ENCODE measurements at places on chromosomes 6 and 20.

DNA sequence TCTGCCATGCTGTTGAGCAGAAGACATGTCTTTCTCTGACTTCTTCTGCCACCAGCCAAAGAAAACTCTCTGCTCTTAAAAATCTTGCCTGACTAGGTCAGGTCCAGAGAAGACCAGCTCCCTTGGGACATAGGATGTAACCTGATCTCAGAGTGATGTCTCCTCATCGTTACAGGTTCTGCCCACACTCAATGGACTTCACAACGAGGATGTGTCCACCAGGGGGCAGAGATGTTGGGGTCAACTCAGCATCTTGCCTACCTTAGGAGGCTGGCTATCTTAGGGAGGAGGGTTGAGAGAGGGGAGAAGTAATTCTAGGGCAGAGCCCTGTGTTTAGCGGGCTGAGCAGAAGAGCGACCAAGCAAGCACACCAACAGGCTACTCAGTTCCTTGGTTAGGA, 207.6 kb upstream of the CDH4 start:
- no peak for DNase-seq

- no peak for DNase-seq
Measured at GRCh38 chr20:19274412-19275015, 62.1 kb downstream of the SLC24A3 start.

GRCh38 chr20:10129749-10130148, 88.9 kb upstream of the SNAP25 start:
- DNase-seq, result no peak

GRCh38 chr6:148550569-148550968, 196.3 kb upstream of the UST start:
- no peak for DNase-seq

GRCh38 chr20:63972312-63973159, 2.8 kb upstream of the ZNF512B start:
- DNase-seq, result no peak

GRCh38 chr6:70119218-70119835, 183.6 kb downstream of the COL9A1 start:
- no peak for DNase-seq

DNA sequence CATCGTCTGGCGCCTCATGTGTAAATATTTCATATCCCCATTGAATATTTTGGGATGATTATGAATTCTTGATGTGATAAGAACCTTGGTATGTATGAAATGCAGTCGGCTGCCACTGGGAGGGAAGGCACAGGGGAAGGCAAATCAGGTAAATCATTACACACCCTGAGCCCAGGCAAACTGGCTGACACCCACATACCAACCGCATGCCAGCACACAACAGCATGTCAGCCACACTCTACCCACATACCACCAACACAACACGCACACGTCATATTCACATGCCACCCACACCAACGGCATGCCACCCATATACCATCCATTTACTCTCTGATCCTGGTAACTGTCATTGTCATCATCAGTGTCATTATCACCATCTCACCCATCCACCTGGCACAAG, 28.3 kb upstream of the MDGA1 start:
- no peak for DNase-seq

GRCh38 chr6:5767471-5767870, 239.3 kb downstream of the NRN1 start:
- no peak for DNase-seq

DNA sequence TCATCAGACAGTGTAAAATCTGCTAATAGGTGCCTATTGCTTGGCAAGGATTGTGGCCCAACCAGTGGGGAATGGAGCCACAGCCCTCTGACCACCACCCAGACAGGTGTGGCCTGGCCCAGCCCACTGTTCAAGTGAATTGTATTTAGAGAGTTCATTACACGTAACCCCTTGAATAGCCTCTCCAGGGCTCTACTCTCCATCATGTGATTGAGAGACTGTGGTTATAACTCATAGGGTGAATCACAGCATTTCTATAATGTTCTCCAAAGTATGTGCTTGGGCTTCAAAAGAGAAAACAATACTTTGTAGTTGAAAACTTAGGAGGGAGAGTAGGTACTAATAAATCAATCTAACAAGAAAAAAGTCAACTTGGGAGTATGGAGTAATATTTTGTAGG, 38.4 kb downstream of the ALDH8A1 start:
- DNase-seq, result no peak

DNA sequence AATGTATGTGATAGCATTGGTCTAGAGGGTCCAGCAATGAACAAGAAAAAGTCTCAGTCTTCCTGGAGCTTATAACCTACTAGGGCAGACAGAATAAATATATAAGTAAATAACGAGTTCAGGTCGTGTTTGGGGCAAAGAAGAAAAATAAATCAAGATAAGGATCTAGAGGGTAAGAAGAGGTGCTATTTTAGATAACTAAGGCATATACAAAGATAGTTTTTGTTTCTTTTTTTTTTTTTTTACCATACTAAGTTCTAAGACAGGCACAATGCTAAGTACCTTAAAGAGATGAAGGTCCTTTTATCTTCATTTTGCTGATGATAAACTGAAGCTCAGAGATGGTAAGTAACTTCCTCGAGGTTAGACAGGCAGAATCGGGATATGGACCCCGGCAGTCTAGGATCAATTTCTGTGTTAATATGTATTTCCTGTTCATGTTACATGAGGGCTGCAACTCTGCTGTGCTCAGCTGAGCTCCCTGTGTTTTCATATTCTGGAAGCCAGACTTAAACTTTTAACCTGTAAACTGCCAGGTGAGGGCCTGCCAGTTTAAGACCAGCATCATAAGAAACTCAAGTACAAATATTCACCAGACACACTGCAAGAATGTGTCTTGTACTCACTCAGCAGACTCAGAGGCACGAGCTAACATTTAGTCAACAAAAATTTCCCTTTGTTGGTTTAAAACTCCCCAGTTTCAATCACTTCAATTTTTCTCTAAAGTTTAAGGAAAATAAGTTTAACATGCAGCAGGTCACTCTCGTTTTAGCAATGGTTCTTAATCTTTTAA, 23.3 kb downstream of the SESN1 start:
- no peak for DNase-seq

- no peak for DNase-seq
Measured at GRCh38 chr6:113669606-113670005, 187.5 kb upstream of the MARCKS start.

- DNase-seq, result no peak
Measured at GRCh38 chr6:90420500-90420899, 123.9 kb upstream of the BACH2 start.

DNA sequence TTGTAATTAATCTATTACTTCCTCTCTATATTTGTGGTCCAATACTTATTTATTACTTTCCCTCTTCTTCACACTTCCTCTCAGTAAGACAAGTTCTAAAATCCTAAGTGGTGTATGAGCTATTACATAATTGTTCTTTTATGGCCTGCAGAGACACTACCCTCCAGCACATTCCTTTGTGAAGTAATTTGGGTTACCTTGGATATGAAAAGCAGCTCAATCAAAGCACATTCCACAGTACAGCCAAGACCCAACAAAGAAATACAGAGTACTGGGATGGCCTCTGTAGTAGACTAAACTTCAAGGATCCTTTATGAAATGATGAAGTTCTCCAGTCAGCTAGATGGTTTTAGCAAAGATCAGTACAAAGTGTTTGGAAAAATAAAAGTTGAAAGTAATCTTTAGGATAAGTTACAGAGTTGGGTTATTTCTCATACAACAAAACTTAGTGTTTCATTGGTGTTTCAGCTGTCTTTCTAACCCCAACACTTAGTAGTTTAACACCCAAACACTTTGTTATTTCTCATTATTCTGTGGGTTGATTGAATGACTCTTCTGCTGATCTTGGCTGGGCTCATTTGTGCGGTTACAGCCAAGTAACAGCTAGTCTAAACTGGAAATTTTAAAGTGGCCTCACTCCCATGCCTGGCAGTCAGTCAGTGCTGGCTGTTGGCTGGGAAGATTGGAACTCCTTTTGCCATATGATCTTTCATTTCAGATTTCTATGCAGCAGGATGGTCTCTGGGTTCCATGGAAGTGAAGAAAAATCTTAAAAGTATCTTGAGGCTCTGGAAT, 161.5 kb upstream of the POU3F2 start:
- no peak for DNase-seq

DNA sequence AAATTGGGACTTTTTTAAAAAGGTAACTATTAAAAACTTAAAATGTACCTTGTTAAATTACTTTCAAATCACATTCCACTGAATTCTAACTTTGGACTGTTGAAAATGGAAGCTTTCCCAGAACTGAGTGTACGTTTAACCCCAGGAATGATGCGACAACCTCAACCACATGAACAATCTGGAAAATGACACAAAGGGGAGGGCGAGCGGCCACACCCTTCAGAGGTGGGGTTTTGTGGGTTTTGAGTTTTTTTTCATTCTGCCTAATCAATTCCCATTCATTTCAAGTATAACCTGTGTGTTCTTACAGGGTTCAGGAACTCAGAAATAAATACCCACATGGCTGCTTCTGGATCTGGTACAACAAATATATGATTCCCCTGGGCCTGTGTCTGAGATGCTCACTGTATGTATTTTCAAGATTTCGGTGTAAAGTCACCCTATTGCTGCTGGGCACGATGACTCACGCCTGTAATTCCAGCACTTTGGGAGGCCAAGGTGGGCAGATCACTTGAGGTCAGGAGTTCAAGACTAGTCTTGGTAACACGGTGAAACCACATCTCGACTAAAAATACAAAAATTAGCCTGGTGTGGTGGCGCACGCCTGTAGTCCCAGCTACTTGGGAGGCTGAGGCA, 21.6 kb downstream of the CNKSR3 start:
- DNase-seq, result no peak

DNA sequence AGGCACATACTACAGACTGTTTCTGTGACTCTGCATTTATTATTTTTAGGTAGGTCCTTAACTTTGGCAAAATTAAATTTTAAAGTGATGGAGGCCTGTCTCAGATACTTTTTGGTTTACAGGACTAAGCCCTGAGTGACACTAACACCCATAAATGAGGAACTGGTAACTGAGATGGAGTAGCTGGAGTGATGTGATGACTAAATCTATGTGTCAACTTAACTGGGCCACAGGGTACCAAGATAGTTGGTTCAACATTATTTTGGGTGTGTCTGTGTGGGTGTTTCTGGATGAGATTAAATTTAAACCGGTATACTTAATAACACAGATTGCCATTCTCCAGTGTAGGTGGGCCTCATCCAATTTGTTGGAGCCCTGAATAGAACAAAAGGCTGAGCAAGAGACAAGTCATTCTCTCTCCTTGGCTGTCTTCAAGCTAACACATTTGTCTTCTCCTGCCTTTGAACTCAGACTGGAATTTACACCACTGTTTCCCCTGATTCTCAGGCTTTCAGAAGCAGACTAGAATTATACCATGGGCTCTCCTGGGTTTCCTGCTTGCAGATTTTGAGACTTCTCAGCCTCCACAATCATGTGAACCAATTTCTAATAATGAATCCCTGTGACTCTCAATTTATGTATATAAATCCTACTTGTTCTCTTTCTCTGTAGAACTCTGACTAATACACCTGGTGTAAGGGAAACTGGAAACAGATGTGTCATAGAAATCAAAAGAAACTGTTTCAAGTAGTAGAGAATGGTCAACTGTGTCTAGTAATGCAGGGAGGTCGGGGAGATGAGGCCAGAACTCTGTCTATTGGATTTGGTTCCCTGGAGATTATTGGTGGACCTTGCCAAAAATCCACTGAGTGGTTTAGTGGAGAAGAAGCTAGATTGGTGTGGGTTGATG, 579.2 kb downstream of the EPM2A start:
- DNase-seq, result no peak

DNA sequence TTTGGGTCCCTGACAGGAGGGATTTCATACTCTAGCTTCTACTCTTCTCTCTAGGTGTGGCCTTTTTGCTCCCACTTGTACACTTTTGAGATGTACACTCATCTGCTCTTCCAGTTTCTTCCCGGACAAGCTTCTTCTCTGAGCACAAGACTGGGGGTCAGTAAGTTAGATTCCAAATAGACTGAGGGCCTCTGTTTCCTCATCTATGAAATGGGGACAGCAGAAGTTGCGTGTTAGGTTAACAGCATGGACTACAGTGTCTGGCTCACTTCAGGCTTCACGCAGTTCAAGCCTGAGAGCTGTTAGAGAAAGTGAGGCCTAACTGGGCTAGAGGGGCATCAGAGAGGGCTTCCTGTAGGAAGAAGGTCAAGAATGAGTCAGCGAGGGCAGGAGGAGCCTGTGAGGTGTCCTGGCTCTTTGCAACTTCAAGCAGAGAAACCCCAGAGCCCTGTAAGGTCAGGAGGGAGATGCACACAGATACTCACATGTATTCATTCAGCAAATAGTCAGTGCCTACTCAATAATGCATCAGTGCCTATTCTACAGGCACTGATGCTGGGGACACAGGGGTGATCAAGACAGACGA, 20.6 kb downstream of the XKR7 start:
- DNase-seq, result no peak

DNA sequence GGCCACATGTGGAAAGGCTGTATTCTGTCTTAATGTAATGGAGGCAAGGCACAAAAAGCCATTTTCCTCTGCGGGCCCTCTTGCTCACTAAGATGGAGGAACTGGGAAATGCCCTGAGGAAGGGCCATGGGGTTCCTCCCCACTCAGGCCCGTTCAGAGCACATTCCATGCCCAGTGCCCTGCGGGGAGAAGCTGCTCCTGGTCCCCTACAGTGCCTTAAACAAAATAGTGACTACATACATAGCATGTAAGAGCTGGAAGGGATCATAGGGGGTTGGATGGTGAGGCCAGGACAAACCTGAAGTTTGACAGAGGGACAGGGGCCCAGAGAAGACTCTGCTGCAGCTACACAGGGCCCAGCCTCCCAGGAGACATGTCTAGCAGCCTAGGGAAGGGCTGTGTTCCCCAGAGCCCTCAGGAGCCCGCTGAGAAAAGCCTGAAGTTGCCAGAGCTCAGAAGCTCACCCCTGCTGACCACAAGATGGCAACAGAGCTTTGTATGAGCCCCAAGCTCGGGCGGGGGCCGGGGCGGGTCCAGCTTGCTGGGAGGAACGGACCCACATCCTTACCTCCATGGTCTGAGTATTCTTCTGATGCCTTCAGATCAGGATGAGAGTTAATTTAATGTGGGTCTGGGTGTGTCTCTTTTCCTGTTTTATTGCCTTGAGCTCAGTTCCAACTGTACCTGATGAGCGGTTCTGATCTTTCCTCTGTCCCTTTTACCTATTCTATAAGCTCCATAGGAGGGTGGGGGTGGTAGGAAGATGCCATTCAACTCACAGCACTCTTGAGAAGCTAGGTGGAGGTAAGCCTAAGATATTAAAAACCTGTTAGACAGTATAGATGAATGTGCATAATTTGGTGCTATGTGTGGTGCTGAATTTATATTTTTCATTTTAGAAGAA, 242.9 kb downstream of the CDC5L start:
- peak; percentile 51 for DNase-seq

DNA sequence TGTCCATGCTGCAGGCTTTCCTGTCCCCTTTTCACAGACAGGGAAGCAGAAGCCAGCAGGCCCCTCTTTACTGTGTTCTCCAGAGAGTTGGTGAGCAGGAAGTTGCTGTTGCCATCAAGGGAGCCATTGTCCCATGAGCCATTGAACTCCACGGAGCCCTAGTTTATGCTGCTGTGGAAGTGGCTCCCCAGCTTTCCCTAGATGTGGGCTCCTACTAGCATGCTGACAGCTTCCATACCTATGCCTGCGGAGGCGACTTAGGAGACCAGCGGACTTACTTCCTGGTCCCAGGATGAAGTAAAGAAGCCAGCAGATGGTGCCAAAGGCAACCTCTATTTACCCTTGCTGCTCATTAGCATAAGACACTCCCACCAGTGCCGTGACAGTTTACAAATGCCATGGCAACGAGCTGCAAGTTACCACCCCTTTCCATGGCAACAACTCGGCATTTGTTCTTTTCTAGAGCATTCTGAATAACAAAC, 30.8 kb upstream of the FKBP1A start:
- DNase-seq, result no peak
